ENCODE measurements at places on chromosomes 1 and 21. TPM values are rescaled to one million over a fixed set of nuclear protein-coding genes. Genes with fewer than 3 reads are reported as not detected.

- H3K4me1 ChIP-seq: no peaks in the 10 kb centered on the region
- DNase-seq: no peak
- H3K4me3 ChIP-seq: no peak overlapping the region
- H3K27me3 ChIP-seq: peaks cover 45% of the 10 kb centered on the region
- H3K27ac ChIP-seq: no peak overlapping the region
Observed at GRCh38 chr1:17140279-17140678, 21.0 kb upstream of the PADI2 start.

DNA sequence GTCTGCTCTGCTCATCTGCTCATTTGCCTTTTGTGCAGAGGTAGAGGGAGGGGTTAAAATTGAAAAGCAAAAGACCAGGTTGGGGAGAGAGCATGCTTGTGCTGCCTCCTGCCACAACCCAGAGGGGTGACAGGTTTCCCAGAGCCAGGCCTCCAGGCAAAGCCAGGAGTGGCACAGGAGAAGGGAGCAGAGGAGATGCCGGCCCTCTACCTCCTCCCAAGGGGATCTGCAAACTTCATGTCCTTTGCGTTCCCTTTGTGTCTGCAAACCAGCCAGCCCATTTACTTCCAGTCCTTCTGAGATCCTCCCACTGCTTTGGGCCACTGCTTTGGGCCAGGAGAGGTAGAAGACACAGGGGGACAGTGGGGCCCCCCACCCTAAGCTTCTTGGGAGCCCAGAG is 67.8 kb downstream of the EPHB2 start:
- H3K4me1 ChIP-seq: peaks cover 7% of the 10 kb centered on the region
- DNase-seq: no peak
- peaks cover 19% of the 10 kb centered on the region for H3K27me3 ChIP-seq
- no peak overlapping the region for H3K4me3 ChIP-seq

COL18A1 gene
- 97.7 TPM for total RNA-seq

VWA5B1 gene
- not detected for total RNA-seq

Data from esophagus muscularis mucosa (tissue), 4 donors.